ENCODE measurements at places on chromosomes 4 and X.

DNA sequence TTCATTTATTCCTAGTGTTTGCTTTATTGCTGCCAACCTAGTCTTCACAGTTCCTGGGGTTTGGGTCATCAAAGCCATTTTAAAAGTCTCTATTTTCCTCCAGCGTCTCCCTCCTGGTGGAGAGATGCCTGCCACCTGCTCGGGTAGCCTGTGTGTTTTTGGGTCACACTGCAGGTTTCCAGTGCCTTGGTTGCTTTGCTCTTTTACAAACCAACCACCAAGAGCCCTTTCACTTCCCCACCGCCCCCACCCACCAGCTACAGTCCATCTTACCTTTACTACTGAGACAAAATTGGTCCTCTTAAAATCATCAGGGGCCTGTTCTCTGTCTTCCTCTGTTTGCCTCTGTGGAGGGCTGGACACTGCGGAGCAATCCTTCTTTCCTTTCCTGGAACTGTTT, 280.5 kb upstream of the GATB start:
- no peak for DNase-seq

- no peak for DNase-seq
These were observed 106.8 kb upstream of the NKX1-1 start for GRCh38 chr4:1512738-1513660.

- DNase-seq, result peak; percentile 26
These were observed 1.9 kb downstream of the ARHGAP10 start for GRCh38 chr4:147733716-147734344.

DNA sequence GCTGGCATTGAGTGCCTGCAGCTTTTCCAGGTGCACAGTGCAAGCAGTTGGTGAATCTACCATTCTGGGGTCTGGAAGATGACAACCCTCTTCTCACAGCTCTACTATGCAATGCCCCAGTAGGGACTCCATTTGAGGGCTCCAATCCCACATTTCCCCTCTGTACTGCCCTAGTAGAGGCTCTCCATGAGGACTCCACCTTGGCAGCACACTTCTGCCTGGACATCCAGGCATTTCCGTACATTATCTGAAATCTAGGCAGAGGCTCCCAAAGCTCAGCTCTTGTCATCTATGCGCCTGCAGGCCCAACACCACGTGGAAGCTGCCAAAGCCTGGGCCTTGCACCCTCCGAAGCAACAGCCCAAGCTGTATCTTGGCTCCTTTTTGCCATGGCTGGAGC, 8.4 kb upstream of the SMAD1 start:
- DNase-seq, result no peak

GRCh38 chr4:164109503-164109902, 615.0 kb downstream of the TMA16 start:
- DNase-seq, result peak; percentile 66

DNA sequence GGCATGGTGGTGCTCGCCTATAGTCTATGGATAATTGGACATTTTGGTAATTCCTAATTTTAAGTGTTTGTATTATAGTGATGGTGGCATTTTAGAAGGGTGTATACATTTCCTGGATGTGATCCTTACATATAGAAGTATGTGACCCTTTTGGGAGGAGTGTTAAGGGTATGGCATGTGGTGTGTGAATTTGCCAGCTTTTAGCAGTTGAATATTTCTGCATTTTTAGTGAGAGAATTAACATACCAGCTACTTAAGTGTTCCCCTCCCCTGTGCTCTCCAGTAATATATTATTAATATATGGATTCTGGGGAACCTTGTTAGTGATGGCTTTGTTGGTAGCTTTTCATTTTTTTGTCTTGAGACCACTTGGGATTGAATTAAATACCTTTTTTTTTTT, 55.3 kb downstream of the STAG2 start:
- no peak for DNase-seq

- no peak for DNase-seq
These were observed 960.5 kb downstream of the CCSER1 start for GRCh38 chr4:91087743-91088142.

Data from astrocyte (in vitro differentiated cells and primary cell).